ENCODE measurements at places on chromosomes 5 and 9.

DNA sequence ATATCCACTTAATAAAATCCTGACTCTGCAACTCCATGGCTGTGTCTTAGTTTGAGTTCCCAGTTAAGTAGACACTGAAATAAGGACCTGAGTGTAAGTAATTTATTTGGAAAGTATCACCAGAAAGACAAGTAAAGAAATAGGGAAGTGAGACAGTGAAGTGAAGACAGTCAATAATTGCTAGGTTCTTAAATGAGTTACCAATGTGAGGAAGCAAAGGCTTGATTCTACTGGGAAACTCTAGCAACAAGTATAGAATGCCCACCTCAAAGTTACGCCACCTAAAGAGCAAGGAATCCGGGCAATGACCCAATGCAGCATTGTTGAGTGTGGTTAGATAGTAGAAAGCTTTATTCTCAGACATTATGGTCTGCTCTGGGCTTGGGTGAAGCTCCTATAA, 383.9 kb downstream of the TLR4 start:
- no peak for DNase-seq

DNA sequence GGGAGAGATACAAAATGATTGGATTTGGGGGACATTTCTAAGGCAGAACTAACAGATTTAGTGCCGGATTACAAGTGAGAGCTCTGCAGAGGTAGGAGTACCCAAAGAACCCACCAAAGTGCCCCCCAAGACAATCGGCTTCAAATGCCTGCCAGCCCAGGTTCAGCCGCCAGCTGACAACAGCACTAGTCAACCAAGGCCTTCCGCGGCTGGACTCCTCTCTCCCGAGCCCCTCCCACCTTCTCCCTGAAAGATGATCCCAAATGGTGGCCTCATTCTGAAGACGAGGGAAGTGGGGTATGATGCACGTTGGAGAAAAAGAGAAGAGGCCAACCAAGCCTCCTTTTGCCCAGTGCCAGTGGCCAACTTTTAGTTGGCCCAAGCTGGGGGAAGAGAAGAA, 210.4 kb upstream of the SLC30A5 start:
- no peak for DNase-seq

DNA sequence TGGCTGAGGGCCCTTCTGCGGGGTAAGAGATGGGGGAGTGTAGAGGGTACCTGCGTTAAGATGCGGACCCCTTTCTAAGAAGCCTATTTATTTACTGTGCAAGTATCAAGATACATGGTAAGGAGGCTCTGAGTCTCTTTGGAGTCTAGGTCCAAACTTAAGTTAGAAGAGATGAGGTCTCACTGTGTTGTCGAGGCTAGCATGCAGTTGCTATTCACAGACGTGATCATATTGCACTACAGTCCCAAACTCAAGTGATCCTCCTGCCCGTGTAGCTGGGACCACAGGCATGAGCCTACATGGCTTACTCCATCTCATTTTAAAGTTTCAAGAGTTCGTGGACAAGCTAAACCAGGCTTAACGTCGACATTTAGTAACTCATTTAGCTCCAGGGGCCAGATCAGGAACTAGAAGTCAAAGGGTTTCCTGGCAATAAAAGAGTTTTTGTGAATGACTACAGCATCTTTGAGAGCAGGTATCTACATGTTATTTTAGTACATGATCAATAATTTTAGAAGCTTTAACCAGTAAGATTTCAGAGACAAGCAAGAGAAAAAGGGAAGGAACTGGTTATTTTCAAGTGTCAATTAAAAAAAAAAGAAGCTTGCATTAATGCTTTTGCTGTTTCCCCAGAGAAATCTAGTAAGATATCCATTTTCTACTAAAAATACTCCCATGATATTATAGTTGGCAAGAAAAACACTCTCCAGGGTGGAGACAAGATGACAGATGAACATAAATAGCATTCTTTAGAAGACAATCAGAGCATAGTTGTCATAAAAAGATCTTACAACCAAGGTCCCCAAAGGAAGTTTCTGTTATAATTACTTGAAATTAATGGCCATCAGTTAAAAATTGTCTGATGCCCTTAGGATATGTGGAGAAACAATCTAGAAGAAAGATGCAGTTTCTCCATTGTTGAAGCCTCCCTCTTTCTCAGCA, 141.3 kb downstream of the SCAMP1 start:
- DNase-seq = no peak

DNA sequence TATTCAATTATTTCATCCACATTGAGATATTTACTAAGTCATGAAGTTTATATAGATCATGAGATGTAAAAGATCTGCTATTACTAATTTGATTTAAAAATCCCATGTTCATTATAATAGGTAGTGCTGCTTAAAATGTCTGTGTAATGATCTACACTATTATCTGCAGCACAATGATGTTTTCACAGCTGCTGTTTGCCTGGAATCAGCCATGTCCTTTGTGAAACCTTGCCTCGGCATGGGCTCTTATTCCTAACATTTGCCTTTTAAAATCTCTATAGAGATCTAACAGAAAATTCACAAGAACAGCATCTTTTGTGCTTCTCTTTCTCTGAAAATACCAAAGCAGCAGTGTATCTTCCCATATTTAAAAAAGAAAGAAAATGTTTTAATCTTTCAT, 444.6 kb downstream of the PTPRD start:
- DNase-seq = no peak

DNA sequence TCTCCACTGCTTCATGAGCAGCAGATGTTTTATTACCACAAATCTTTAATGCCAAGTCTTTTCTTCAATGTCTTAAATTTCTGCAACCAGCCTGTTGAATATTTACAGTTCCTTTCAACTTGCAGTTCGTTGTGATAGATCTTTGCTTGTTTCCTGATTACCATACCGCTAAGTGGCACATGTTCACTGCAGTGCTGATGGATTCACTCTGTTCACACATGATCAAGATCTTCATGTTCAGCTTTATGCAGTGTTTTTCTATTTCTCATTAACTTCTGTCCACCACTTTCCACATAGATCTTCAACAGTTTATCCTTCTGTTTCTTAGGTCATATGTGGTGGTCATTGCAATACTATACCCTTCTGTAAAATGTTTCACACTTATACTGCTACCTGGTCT, 280.6 kb downstream of the EPB41L4A start:
- DNase-seq = no peak

DNA sequence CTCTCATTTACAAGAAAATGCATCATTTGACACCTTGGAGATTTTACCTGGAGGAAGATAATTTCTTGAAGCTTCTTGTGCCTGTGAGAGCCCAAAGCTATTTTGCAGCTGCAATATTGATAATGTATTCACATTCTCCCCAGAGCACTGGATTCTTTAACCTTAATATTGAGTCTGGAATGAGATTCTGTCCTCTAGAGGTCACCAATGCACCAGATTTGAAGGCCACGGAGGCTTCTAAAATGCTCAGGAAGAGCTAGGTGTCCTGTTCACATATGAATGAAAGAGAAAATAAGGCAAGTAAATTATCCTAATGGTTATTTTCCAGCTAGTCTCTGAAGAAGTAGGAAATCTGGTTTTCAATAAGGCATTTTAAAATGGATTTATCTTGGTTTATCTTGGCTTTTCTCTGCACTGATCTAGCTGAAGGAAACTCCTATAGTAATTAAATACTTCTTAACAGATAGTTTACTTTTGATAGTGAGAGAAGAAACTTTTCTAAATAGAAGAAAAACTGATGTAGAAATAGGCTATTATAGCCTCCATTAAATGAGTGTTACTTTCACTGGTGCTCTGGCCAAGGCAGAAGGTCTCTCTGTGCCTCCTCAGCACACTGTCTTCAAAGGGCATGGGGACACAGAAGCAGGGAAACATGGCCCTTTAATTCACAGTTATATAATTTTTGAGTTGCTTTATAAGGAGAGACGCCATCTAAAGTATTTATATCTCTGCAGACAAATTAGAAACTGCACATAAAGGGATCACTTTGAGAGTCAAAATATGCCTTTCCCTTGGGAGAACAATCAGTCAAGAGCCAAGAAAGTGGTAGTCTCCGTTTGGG, 297.0 kb upstream of the ACTBL2 start:
- DNase-seq = no peak

- no peak for DNase-seq
Observed at GRCh38 chr5:65742565-65743231, 20.7 kb downstream of the NLN start.

DNA sequence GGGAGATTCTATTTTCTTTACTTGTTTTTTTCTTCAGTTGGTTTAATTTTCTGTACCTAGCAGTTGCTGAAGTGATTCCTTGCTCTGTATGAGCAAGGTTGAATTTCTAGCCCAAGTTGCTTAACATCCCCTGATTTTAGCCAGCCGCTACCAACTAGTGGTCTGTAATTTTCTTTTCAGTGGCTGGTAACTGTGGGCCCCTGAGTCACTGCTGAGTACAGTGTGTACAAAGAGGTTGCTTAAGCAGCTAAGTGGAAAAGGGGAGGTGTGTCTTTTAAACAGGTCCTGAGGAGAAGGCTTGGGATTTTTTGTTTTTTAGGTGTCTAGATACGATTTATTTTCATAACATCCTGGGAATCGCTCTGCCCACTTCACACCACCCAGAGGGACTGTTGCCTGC, 254.7 kb downstream of the NR3C1 start:
- no peak for DNase-seq

GRCh38 chr9:96075111-96075510, 199.6 kb downstream of the ERCC6L2 start:
- no peak for DNase-seq

- no peak for DNase-seq
Observed at GRCh38 chr9:30713243-30713642, 1671.2 kb upstream of the ACO1 start.

- DNase-seq = no peak
Observed at GRCh38 chr5:54832045-54832444, 153.3 kb downstream of the ESM1 start.

- no peak for DNase-seq
Observed at GRCh38 chr5:123220621-123221146, 131.6 kb downstream of the PRDM6 start.

DNA sequence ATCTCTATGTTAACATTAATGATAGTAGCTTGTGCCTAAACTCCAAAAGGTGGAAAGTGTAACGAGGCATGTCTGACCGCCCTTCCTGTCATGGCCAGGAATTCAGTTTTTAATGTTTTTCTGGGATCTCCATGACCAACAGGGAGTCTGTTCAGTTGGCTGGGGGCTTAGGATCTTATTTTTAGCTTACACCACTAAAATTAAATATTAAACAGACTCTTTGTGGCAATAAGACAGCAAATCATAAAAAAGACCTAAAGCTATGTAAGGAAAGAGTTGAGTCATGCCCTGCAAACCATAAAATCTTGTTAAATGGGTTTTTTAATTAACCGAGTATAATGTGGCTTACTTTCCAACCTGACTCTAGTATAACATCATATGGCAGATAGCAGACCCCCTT, 247.8 kb downstream of the DIRAS2 start:
- no peak for DNase-seq

GRCh38 chr5:96943799-96944198, 7.9 kb downstream of the LNPEP start:
- no peak for DNase-seq

GRCh38 chr5:91456928-91457680, 74.0 kb upstream of the ARRDC3 start:
- no peak for DNase-seq

DNA sequence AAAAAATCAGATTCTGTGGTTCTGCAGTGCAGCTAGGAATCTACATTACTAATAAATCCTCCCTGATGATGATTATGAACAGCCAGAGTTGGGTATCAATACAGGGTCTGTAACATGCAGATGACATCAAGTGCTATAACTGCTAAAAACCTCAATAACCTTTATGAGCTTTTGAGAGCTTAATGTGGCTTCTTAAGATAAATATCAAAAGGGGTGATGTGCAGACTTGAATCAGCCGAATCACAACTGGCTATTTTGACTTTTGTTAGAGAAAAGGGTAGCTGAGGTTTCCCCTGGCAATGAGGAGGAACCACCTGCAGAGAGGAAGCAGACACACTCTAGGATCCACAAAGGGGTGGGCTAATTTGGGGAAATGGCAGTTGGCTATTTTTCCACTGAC, 30.2 kb downstream of the CAPSL start:
- no peak for DNase-seq

GRCh38 chr9:270657-271237, 56.1 kb downstream of the DOCK8 start:
- no peak for DNase-seq

GRCh38 chr9:6978591-6978990, 220.8 kb downstream of the KDM4C start:
- DNase-seq = no peak

DNA sequence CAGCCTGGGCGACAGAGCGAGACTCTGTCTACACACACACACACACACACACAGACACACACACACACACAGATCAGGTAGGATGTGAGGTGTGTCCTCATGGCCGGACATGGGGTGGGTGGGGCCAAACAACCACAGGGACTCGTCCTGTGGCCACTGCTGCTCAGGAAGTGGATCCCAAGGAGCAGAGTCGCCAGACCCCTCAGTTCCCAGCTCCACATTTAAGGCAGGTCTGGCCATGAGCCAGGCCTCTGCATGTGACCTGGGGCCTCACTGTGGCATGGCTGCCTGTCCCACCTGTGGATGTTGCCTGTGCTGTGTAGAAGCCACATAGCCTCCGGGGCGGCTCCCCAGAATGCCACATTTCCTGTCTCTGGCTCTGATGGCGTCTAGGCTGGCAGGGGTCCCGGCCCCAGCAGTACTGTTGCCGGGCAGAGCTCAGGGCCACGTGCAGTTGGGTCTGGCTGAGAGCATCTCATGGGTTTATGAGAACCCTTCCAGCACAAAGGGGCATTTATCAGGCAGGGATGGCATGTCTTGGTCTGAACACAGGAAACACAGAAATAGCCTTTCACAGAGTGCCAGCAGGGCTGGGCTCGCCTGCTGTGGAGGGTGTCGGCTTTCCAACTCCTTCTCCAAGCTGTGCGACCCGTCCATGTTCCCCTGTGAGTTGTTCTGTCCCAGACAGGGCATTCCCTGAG, 9.9 kb upstream of the NINJ1 start:
- no peak for DNase-seq

DNA sequence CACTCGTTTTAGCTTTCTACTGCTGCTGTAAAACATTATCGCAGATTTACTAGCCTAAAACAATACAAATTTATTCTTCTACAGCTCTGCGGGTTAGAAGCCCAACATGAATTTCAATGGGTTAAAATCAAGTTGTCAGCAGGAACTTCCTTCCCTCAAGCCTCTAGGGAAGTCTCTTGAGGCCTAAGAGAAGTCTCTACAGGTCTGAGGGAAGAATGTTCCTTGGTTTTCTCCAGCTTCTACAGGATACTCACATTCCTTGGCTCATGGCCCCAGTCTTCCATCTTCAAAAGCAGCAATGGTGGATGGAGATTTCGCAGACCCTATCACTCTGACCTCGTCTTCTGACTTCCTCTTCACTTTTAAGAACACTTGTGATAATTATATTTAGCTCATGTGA, 21.6 kb upstream of the SSBP2 start:
- DNase-seq = no peak

DNA sequence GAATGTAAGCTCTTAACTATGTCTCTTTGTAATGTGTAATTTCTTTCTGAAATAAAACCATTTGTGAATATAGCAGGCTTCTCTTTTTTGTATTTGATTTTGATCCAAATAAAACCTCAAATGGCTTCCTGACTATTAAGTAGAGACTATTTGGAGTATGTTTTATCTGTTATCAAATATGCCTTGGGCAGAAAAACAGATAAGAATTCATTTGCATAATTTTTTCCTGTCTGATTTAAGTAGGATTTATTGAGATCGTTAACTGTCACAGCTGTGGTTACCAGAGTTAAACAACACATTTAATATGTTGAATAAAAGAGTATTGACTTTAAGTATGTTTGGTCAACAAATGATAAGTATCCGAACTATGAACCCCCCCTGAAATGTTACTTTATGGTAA, 104.9 kb downstream of the MELK start:
- DNase-seq = no peak
